ENCODE measurements at places on chromosomes 13 and 19.

GRCh38 chr13:70668983-70669382 is 560.7 kb upstream of the KLHL1 start:
- no peak for DNase-seq

- peak; percentile 95 for DNase-seq
Measured at GRCh38 chr19:3544742-3545668, 6.0 kb downstream of the TEKTIP1 start.

- peak; percentile 26 for DNase-seq
Measured at GRCh38 chr13:113664751-113665596, 2.0 kb upstream of the GRK1 start.

DNA sequence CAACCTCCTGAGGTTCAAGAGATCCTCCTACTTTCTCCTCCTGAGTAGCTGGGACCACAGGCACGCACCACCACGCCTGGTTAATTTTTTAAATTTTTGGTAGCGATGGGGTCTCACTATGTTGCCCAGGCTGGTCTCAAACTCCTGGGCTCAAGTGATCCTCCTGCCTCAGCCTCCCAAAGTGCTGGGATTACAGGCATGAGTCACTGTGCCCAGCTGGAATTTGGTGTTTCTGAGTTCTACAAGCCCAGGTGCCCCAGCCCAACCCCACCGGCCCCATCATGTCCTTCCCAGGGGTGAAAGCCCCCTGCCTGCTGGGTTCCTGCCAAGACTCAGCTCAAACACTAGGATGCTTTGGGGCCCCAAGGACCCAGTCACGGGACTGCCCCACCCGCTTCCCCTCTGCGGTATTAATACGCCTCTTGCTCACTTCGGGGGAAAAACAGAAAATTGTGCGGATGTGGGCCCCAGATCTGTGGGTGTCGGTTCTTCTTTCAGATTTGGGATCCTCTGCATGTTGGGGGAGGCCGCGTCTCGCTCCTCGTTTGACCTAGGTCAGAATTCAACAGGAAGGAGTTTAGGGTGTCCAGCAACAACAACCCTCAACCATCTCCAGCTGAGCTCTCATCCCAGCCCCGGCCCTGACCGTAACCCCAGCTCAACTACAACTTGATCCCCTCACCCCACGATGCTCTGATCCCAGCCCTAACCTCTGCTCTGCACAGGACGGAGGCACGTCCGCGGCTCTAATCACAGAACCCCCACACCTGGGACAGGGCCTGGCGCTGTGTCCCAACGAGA is 3.7 kb upstream of the FCER2 start:
- DNase-seq: peak; percentile 81

DNA sequence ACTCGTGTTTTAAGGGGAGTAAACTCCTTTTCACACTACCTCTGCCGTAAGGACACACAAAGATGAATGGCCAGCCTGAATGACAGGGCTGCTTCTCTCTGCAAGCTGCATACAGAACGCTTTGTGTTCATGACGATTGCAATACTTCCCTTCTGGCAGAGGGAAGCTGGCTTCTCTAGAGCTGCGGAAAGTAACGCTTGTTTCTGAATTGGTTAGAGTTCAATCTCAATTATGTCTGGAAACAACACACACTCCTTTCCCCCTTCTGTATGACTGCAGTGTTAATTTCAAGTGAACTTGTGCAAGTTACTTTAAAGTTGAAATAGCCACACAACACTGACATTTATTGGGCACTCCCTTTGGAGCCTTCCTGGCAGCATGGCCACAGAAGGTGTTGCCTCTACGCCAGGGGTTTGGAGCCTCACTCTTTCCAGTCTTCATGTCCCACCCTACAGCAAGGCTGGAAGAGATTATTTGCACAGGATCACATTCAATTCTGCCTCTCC is 242.6 kb downstream of the NDFIP2 start:
- peak; percentile 36 for DNase-seq

All from aorta (tissue), 5 donors.